T follicular helper cell (primary cell): ENCODE measurements at places on chromosomes 2 and 18.

- no peak for DNase-seq
Measured at GRCh38 chr2:161104054-161104553, 56.1 kb upstream of the TANK start.

GRCh38 chr2:226691255-226691654 lies 108.4 kb downstream of the IRS1 start:
- DNase-seq, result no peak

GRCh38 chr18:48589797-48590519 lies 51.1 kb downstream of the CTIF start:
- no peak for DNase-seq

DNA sequence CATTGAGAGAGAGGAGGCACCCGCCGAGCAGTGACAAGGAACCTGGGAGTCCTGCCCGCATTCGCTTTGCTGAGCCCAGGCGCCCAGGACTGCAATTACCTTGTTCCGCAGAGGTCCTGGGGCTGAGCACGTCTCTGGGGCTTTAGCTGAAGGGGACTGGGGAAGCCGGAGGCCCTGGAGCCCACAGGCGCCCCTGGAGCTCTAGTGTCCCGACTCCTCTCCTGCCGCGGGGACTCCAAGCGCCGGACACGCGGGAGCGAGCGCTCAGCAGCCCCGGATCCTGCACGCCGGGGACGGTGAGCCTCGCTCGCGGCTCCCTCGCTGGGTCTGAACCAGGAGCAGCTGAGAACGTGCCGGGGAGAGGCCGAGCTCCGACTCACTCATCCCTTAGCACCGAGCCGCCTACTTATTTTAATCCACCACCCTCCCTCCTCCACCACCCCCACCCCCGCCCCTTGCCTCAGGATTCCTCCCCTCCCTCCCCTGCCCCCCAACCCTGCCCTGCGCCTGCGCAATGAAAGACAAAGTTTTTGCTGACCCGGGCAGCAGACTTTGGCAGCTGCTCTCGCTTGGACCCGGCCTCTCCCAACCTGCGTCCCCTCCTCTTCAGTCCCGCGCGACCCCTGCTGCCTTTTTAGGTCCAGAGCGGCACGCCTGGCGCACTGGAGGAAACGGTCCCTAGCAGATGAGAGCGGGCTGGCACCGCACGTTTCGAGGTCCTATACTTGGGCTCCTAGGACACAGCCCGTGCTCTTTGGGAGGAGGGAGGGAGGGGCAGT lies at the start of gene OSR1:
Gene OSR1, minus strand, starts transcription at position 382 of the 779 bp plus-strand sequence. CDS start 4,818 bp downstream, outside the sequence.
- no peak for DNase-seq

- DNase-seq, result no peak
Measured at GRCh38 chr2:120858361-120859106, 122.9 kb downstream of the GLI2 start.

DNA sequence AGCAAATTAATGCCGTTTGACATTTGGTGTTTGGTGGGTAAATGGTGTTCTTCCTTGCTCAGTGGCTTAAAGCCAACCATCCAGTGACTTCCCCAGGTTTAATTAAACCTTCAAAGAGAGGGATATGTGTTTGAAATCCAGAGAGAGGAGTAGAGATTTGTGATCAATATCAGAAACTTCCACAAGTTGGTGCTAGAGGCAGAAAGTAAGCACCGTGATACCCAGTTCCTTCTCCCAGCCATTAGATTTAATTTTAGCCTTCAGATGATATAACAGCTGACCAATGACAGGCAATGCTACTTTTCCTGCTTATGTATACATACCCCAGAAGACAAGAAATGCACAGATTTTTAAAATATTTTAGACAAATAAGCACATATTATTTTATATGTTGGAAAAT lies 398.5 kb downstream of the CDH2 start:
- no peak for DNase-seq

GRCh38 chr2:65357095-65357958 lies 75.1 kb downstream of the SPRED2 start:
- DNase-seq, result no peak

DNA sequence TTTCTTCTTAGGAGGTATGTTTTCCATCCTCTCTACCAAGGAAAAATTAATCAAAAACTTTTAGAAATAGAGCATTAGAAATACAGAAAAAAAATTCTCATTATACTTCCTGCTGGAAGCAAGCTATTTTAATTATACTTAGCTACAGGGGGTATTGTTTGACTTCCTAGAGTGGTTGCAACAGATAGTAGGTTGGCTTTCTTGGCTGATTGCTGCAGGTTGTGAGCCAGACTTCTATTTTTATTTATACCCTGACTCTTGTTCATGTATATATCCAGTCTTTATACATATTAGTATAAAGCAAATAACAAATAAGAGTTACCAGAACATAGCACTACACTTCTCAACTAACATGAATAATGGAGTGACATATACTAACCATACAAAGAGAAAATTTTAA lies 460.8 kb upstream of the REG3G start:
- DNase-seq, result no peak

DNA sequence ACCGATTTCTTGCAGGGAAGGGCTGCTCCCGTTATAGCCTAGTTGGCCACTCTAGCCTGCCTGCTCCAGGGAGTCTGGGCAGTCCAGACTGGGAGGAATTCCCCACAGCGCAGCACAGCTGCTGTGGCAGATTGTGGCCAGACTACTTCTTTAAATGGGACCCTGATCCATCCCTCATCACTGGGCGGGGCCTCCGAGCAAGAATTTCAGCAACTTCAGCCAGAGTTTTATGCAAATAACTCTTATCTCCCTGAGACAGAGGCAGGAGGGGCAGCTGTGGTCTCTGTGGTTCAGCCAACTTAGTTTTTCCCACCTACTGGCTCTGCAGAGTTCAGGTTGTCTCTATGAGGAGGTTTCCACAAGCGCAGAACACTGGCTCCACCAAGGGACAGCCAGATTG lies 1583.2 kb downstream of the SUCLG1 start:
- DNase-seq, result no peak

DNA sequence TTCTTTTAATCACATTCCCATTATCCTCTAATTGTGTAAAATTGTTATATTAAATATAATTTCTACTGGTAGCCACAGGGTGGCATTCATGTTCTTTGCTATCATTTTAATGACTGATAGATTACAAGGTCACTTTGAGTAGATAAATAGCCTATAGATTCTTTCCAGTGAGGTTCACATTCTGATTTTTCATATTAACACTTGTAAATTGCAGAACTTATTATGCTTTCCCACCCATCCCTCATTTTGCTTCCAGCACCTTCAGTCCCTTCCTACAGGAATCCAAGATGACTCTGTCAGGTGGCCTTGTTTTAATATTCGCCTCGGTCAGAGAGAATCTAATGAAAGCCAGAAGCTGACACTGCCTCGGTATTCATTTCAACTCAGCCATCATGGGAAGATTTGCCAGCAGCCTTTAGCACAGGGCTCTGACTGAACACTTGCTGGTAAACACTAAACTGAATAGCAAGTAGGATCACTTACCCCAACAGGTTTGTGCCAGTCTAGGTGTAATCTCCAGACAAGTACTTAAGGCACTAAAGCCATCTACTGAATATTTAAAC lies 101.2 kb upstream of the FSHR start:
- no peak for DNase-seq

DNA sequence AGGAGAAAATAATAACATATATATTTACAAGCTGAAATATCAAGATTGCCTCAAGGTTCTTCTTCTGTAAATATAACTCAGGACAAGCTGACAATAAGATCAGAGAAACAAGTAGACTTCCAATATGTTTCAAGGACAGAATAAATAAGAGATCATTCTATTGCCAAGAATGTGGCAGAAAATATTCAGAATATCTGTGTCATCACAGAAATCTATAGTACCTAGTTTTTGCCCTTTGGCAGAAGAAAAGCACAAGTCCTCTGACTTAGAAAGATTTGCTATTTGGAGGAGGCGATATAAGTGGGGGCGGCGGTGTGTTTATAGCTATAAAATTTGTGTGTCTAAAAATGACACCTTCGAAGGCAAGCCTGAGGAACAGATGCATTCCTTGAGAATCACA lies 34.3 kb downstream of the ARHGAP15 start:
- no peak for DNase-seq

DNA sequence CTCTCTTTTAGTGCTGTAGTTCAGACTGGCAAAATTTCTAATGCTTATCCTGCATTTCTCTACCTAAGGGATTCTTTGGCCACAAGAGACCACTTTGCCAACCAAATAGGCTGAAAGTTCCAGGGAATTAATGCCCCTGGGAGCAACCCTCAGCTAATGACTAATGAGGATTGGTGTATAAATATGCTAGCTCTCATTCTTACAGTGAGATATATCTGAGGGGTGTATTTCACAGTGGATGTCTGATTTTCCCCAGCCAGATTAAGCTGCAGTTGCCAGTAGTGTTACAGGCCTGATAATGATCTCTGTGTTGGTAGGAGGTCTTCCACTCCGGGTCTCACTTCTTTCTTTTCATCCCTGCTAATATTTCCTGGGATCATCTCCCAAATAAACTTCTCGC lies 90.4 kb downstream of the GULP1 start:
- no peak for DNase-seq

GRCh38 chr2:170905864-170906263 lies 23.2 kb upstream of the GORASP2 start:
- DNase-seq, result no peak

DNA sequence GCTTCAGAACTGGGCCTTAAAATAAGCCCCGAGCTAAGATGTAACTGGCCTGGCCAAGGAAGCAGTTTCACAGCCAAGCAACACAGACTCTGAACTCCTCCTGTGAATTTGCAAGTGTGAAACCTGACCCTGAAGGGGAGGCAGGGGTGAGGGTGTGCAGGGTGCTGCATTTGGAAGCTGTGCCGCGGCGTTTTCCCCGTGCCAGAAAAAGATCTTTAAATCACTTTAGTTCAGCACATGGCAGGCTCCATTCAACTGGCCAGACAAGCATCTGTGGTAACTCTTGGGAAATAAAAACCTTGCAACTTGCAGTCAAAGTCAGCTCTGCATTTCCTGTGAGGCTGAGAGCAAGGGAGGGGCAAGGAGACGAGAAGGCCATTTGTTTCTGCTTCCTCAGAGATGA lies 209.3 kb upstream of the SOX11 start:
- no peak for DNase-seq

DNA sequence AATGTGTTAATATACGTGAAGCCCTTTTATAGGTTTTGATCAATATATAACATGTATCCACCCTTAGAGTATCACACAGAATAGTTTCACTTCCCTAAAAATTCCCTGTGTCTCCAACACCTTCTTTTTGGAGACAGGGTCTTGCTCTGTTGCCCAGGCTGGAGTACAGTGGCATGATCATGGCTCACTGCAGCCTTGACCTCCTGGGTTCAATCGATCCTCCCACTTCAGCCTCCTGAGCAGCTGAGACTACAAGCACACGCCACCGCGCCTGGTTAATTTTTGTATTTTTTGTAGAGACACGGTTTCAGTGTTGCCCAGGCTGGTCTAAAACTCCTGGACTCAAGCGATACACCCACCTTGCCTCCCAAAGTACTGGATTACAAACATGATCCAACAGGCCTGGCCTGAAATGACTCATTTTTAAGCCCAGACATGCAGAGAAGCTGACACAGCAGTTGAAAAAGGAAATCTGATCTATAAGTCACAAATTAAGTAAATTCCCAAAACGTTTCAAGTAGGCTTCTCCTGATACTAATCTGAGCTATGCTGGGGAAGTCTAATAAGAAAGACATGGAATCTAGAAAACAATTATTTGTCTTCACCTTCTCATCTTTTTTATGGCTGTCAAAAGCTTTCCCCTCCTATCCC lies 2.9 kb downstream of the DUSP11 start:
- DNase-seq, result no peak

DNA sequence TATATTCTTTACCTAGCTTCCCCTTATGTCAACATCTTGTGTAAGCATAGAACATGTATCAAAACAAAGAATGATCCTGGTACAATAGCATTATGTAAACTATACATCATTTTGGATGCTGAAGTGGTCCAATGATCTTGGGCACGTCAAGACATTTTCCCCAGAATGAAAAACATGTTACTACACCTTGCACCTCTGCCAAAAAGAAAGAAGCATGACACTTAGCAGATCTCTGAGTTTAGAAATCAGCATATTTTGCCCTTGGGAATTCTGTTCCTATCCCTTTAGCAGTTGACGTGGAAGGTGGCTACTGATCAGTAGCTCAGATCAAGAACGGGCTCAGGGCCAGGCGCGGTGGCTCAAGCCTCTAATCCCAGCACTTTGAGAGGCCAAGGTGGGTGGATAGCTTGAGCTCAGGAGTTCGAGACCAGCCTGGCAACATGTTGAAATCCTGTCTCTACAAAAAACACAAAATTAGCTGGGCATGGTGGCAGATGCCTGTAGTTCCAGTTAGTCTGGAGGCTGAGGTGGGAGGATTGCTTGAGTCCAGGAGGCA lies 1.7 kb upstream of the LCLAT1 start:
- no peak for DNase-seq

DNA sequence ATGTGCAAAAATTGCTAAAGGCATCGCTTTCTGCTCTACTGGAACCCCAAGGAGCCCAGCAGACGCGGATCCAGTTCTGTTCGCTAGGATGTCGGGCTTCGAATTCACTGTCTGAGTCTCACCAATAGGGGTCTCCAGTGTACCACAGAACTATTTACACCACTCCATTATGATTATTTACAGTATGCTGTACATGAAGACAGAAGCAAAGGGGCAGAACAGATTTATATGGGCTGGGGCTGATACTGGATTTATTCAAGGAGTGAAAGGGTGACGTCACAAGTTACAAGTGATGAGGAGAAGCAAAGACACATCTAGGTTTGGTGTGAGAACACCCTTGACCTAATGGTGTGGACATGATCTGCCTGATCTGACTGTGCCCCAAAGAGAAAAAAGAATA lies 185.3 kb upstream of the ATP5MC3 start:
- DNase-seq, result no peak

- DNase-seq, result no peak
Measured at GRCh38 chr2:1801541-1801940, 57.2 kb upstream of the PXDN start.

DNA sequence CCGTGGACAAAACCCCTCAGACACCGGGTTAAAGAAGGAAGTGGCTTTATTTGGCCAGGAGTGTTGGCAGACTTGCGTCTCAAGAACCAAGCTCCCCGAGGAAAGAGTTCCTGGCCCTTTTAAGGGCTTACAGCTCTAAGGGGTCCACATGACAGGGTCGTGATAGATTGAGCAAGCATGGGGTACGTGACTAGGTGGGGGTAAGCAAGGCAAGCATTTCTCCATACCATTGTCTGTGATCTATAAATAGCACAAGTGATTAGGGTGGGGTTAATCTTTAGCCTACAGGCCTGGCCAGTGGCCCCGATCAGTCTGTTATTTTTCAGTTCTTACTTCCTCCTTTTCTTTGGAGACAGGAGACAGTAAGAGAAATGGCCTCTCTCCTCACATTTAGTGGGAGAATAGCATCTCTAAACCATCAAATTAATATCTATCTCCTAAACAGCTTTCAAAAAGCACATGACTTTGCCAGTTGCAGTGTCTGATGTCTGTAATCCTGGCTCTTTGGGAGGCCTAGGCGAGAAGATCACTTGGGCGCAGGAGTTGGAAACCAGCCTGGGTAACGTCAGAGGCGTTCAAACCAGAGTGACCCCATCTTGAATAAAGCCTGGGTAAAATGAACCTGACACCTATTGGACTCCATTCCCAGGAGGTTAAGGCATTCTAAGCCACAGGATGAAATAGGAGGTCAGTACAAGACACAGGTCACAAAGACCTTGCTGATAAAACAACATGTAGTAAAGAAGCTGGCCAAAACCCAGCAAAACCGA lies 18.3 kb upstream of the CNOT11 start:
- DNase-seq, result no peak
